ENCODE measurements at places on chromosomes 4 and X.

- DNase-seq = no peak
Measured at GRCh38 chr4:78293348-78293747, 236.2 kb downstream of the FRAS1 start.

DNA sequence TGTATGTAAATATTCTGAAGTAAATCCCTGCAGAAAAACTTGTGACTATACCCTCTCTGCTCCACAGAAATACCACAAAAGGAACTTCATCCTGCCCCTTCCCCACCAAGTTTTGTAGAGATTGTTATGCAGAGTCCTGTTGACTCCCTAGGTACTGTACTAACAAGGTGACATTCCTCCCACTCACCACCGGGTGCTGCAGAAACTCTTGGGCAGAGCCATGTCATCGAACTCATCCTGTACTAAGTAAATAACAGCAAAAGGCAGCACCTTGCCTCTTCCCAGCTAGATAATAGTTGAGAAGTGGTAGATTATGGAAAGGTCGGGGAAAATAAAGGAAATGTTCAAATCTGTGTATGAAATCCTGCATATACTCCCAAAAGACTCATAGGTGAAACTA, 233.3 kb downstream of the STPG2 start:
- no peak for DNase-seq

DNA sequence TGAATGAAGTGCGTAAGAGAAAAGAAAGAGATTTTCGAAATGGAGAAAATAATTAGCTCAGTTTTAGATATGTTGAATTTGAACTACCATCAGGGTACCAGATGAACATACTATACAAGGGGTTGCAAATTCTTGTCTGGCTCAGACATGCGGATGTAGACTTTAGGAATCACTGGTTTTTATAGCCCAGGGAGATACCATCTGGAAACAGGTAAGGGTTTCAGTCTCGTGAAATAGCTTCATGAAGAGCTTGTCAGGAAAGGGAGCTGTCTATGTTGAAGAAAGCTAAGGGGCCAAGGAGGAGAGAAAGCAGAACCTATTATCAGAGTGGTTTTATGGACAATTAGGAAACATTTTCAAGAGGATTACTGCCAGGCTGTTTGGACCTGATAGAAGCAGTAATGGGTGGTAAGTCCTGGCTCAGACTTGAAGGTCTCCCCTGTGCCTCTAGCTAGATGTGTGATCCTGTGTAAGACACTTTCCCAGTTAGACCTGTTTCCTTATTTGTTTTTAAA, 6.7 kb downstream of the RAB9A start:
- DNase-seq = no peak

GRCh38 chr4:149176039-149176438, 639.6 kb downstream of the IQCM start:
- no peak for DNase-seq

- no peak for DNase-seq
Measured at GRCh38 chr4:69860052-69860451, at the start of gene SULT1E1. Gene SULT1E1, minus strand, starts transcription at chr4:69860145. Its CDS starts 2,501 bp downstream, at chr4:69857644.

DNA sequence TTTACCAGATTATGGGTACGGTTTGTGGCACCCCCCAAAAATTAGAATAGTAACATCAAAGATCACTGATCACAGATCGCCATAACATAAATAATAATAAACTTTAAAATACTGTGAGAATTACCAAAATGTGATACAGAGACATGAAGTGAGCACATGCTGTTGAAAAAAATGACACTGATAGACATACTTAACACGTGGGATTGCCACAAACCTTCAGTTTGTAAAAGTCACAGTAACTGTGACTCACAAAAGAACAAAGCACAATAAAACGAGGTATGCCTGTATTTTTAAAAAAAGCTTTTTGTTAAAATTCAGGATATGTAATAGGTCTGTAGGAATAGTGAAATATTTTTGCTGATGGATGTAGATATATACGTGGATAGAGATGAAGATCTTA, 93.4 kb downstream of the TET2 start:
- DNase-seq = no peak

Data from D721Med (cell line).